ENCODE measurements at places on chromosomes 1 and 21.

GRCh38 chr1:216290074-216290473, 133.2 kb downstream of the USH2A start:
- no peak for DNase-seq

DNA sequence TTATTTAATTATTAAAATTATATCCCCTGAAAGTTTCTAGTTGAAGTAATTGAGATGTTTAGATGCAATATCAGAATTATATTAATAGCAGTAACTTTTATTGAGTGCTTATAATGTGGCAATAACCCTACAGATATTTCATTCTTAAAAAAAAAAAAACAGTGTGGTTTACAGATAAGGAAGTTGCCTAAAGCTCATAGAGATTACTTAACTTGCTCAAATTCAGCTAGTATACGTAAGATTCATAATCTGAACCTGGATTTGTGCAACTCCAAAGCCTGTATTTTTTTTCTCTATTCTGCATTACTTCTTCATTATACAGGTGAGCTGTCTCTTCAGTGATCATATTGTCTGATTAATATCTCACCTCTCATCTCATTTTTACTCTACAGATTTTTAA, 156.0 kb upstream of the PTBP2 start:
- DNase-seq = no peak

GRCh38 chr1:231236208-231236591, 4.8 kb upstream of the GNPAT start:
- no peak for DNase-seq

- DNase-seq = no peak
These were observed 17.8 kb downstream of the LBR start for GRCh38 chr1:225410036-225410435.

GRCh38 chr1:236468625-236469024, 55.2 kb upstream of the LGALS8 start:
- no peak for DNase-seq

GRCh38 chr1:69929308-69930057, 275.9 kb downstream of the LRRC40 start:
- DNase-seq = no peak
